ENCODE measurements at places on chromosomes 7 and 10. TPM values are rescaled to one million over a fixed set of nuclear protein-coding genes. Genes with fewer than 3 reads are reported as not detected.

DPYSL4 gene
- total RNA-seq, result 7.6 TPM

DGKI gene
- 22.3 TPM for total RNA-seq

PRKG1 gene
- 17.8 TPM for total RNA-seq

CPXM2 gene
- total RNA-seq, result 15.5 TPM

CHST15 gene
- 1.7 TPM for total RNA-seq
